ENCODE measurements at places on chromosomes 1 and 21.

- peak; percentile 32 for DNase-seq
Observed at GRCh38 chr1:110188035-110188618, 22.0 kb upstream of the KCNC4 start.

DNA sequence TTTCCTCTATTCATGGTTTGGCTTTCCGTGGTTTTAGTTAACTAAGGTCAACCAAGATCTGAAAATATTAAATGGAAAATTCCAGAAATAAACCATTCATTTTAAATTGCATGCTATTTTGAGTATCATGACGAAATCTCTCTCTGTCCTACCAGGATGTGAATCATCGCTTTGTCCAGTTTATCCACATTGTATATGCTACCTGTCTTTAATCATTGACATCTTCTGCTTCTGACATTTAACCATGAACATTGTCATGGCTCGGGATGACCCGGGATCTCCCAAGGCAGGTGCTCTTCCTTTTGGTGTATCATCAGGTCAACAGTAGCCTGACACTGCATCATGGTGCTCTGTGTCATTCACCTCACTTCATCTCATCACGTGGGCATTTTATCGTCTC lies 125.5 kb upstream of the HNRNPU start:
- DNase-seq, result no peak

DNA sequence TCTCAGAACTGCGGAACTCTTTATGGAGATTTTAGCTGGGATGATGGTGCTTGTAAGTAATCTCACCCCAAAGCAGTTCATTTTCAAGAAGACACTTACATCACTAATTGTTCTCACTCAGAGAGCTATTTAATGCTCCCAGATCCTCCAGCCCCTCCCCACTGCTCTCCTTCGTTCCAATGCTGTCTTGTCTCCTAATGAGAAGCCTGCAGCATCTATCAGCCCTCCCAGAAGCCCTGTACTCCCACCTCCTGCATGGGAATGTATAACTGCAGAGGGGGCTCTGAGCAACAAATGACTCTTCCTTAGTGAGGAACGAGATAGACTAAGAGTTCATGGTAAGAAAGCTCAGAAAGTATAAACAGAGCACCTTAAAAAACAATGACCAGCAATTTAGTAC lies 377.4 kb upstream of the RUNX1 start:
- no peak for DNase-seq

DNA sequence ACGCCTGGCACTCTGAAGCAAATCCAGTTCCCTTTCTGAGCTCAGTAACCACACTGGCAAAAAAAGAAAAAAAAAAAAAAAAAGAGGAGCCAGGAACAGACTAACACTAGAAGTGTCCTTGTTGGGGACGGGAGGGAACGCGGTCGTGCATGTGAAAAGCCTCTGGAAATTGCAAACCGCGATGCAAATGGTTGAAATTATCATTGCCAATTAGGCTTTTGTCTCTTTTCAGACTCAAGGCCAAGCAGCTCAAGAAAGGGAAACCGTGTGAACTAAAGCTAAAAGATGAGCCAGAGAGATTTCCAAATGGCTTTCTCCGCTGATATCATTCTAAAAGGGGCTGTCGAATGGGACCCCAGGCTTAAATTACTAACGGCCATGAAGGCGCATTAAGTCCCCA lies 13.5 kb downstream of the TRABD2B start:
- DNase-seq, result no peak

- no peak for DNase-seq
Observed at GRCh38 chr1:46543382-46543760, 8.1 kb downstream of the KNCN start.

- peak; percentile 49 for DNase-seq
Observed at GRCh38 chr1:7680207-7680954, 90.7 kb upstream of the VAMP3 start.

- DNase-seq, result peak; percentile 45
Observed at GRCh38 chr1:193070942-193071341, 11.5 kb downstream of the RO60 start.

DNA sequence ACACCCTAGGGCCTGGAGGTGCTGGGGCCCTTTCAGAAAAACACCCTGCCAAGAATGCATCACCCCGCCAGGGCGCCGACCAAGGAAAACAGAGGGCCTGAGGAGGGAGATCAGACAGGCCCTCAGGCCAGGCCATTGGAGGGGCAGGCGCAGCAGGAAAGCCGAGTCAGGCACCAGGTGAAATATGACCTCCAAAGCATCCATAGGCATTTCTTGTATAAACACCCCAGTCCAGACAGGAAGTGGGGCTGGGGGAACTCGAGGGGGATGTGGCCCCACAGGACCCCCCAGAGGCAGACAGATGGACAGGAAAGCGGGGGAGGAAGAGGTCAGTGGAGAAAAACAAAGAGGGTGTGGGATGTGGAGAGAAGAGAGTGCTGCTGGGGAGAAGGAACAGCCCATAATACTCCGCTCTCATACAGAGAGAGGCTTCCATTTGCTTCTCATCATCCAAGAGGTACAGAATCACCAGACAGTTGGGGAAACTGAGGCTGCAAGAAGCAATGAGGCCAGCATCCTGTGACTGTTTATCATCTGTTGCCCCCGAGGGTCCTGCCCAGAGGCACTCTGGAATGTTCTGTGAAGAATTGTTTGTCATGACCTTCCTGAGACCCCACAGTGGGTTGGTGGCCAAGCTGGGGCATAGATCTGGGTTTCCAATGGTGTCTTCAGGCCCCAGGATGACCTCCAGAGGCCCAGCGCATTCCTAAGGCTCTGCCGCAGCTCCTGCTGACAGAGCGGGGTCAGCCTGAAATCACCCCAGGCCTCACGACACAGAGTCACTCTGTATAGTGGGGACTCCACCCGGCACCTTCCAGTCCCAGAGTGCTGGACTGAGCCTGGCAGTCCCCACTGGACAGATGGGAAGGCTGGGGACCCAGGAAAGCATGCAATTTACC lies 18.0 kb downstream of the TRIM62 start:
- peak; percentile 56 for DNase-seq

DNA sequence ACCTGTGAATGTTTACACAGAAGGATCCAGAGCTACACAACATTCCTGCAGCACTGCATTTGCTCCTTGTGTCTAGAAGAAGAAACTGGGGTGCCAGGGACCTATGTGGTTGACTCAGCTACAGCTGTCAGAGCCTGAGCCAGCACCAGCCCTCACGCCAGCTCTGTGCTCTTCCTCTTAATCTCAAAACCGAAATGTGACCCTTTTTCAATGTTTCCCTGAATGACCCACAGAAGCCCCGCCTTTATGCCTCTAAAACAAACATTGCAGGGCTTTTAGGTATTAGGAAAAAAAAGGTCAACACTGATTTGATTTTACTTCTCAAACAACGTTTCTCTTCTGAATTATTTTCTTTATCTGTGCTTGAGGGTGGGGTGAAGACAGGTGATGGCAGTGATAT lies 260.5 kb downstream of the DYRK1A start:
- no peak for DNase-seq

DNA sequence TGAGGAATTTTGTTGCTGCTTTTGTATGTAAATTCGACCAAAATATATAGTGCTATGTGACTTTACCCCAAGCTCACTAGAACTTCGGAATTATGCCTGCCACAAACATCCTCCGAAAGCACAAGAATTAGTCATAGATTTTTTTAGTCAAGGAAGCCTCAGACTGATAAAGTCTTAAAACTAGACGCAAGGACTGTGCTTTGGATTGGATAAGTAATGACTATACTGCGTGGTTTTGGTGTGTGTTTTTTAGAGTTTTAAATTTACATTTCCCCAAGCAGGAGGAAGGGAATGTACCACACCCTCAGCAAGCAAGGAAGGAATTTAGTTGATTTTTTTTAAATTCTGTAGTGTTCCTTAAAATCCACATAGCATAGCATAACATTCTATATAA lies 10.3 kb downstream of the WLS start:
- peak; percentile 85 for DNase-seq

DNA sequence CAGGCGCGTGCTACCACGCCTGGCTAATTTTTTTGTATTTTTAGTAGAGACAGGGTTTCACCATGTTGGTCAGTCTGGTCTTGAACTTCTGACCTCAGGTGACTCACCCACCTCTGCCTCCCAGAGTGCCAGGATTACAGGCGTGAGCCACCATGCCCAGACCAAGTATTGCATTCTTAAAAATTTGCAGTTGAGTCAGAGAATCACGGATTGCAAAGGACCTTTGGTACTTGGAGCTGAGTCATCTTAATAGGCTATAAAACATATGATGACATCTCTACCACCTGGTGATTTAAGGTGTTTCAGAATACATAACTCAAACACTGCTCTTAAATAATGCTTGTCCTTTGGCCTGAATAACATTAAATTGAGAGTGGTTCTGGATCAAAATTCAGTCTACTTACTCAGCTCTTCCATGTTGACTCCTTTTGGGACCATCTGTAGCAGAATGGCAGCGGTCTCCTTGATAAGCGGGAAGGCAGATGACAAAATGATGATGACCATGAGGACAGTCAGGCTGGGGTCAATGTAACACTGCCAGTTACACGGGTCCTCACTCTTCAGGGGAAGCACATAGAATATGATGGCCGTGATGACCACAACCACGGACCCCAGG lies 10.4 kb downstream of the SLC30A10 start:
- DNase-seq, result peak; percentile 11

GRCh38 chr21:29230551-29231261 lies 68.0 kb upstream of the BACH1 start:
- DNase-seq, result peak; percentile 77

DNA sequence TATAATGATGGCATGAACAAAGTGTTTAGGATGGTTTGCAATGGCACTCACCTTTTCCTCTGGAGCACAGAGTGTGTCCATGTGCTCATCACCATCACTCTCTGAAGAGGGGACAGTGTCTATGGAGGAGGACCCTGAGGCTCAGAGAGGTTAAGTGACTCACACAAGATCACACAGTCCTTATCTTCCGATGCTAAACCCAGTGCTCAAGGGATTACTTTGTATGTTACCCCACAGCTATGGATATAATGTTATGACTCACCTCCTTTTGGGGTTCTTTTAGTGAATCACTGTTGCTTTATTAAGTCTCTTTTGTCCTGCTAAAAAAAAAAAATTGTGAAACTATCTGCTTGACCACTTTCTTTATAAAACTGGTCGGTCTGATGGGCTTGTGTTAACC lies 67.6 kb downstream of the TENT5C start:
- peak; percentile 71 for DNase-seq

GRCh38 chr1:172002725-172003345 lies 161.5 kb downstream of the DNM3 start:
- peak; percentile 68 for DNase-seq

GRCh38 chr1:151144474-151145303 lies 1.7 kb downstream of the SEMA6C start:
- DNase-seq, result peak; percentile 10

DNA sequence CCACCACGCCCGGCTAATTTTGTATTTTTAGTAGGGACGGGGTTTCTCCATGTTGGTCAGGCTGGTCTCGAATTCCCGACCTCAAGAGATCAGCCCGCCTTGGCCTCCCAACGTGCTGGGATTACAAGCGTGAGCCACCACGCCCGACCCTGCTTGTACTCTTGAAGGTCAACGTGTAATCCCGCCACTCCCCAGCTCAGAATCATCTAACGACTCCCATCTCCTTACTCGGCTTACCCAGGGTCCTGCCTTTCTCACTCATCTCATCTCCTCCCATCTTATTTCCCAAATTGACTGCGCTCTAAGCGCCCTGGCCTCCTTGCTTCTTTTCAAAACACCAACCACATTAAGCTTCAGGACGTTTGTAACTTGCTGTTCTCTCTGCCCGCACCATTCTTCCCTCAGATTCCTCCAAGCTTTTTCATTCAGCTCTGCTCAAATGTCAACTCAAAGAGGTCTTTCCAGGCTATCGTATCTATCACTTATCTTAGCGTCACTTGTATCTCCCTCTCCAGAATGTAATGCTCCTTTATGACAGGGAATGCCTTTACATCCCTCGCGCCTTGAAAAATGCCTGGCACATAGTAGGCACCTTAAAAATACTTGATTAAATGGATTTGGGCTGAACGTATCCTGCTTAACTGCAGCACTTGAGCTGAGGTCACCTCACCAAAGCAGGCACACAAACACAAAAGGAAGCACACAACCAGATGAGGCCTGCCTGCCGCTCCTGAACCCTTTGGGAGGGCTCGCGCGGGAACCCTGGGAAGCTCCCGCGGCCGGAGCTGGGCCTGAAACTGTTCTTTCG lies 1.4 kb upstream of the USP1 start:
- no peak for DNase-seq

DNA sequence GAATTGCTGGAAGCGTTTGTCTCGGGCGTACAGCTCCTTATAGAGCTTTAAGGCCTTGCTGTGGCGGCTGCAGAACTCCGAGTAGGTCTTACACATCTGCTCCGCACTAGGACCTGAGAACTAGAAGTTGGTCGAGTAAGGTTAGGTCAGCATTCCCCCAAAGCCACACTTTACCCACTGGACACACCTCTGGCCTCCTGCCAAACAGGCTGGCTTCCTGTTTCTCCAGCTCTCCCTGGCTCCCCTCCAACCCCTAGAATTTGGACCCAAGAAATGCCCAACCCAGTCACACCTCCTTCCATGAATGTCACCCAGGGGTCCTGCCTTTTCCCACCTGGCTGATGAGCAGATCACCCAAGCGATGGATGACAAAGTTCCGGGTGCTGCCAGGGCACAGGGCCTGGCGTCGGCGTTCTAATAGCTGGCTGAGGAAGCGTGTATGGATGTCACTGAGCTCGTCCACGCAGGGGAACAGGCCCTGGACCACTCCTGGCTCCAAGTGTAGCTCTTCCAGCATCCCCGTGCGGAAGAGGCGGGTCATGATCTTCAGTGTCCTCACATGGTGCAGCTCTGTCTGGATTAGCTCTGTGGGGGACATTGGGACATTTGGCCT lies 15.6 kb downstream of the ARHGEF2 start:
- no peak for DNase-seq

GRCh38 chr1:151993734-151994496 lies at the start of gene S100A10:
Gene S100A10, minus strand, starts transcription at chr1:151993859. Its CDS starts 7,629 bp downstream, at chr1:151986230.
- peak; percentile 85 for DNase-seq

- DNase-seq, result peak; percentile 16
Observed at GRCh38 chr1:76381450-76382097, 307.0 kb downstream of the ST6GALNAC3 start.

- peak; percentile 89 for DNase-seq
Observed at GRCh38 chr1:176241385-176242015, 34.4 kb upstream of the COP1 start.

- DNase-seq, result no peak
Observed at GRCh38 chr1:186518822-186519381, 58.0 kb upstream of the PDC start.

GRCh38 chr1:248045209-248045608 lies 1.4 kb upstream of the OR2L3 start:
- DNase-seq, result no peak

Measured in fibroblast of skin of back (primary cell).